ENCODE measurements at places on chromosomes 7 and 10.

GRCh38 chr10:75033399-75034130 lies 77.9 kb upstream of the SAMD8 start:
- DNase-seq, result no peak

GRCh38 chr10:4033341-4033896 lies 248.4 kb upstream of the KLF6 start:
- no peak for DNase-seq

DNA sequence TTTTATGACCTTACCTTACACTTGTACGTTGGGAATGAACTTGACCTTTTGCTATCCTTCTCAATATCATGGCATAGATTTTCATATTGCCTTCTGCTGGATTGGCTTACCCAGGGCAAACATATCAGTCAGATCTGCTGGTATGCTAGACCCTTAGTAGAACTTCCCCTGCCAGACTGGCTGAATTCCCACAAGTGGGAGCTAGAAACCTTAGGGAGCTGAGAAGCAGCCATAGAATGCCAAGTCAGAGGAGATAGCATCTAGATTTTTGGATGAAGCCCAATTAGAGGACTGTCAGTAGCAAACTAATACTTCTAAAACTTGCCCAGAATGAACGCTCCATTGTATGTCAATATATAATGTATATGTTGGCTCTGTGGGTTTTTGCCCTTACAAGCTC lies 385.0 kb downstream of the NXPH1 start:
- DNase-seq, result no peak

DNA sequence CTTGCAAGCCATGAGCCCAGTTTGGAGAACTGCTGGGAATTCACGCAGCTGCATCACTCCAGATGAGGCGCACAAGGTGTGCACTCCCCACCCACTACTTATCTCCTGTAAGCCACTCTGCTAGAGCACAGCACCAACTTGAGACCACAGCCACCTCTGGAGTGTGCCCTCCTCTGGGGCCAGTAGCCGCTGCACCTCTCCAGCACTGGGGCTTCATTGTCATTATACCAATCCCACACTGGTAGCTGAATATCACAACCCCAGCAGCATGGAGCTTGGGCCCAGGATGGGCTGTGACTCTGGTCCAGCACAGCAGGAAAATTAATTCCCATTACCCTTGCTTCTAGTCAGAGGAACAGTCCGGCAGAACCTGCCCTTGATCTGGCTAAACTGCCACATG lies 125.6 kb downstream of the LSM5 start:
- DNase-seq, result no peak

DNA sequence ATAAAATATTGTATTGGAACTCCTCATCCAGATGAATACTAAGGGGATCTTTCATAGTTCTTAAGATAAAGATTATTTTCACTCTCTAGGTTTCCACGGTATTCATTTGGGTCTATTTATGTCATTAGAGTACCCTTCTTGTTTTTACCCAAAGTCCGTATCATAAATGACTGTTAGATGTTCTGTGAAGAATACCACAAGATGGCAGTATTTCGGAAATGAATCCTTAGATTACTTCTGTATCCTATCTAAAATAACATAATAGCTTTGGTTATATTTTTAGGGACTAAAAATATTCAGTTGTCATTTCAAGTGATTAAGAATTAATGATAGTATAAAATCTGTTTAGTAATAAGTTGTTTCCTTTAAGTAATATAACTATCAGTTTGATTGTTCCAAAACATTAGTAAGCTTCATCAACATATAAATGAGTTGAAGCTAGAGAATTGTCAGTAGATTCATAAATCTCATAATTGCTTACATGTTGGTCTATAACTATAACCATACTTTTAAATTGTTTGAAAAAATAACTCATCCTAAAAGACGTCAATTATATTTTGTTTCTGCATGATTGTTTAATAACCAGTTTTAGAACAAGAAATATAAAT lies 337.5 kb upstream of the KCND2 start:
- DNase-seq, result no peak

DNA sequence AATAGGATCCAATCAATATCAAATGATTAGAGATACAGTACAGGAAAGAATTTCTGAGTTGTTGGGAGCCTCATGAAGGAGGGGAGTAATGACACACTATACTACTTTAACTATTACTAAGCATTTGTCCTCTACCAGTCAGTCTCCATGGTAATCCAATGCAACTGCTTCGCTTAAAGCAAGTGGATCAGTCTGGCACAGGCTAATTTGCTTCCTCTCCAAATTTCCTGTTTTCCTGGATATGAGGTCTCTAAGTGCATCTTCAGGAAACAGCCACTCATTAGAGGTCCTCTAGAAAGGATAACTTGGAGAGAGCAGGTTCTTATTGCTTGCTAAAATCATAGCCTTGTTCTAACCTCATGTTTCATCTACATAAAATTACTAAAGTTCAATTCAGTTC lies 8.4 kb upstream of the SEPTIN7 start:
- DNase-seq, result no peak

DNA sequence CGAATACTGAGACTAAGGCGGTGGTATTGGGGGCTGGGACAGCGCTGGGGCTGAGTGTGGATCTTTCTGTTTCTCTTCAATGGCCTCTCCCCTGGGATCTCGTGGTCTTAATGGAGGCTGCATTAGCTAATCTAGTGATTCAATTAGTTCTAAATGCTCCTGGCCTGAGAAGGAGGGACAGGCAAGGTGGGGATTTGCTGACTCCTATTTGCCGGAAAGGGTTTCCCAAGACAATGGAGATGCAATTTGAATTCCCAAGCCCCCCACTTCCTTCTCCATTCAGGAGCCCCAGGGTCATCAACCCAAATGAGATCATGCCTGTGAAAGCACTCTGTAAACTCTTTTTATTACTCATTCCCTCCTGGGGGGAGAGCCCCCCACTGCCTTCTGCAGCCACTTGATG lies 111.7 kb upstream of the PLXNA4 start:
- DNase-seq, result peak; percentile 22

GRCh38 chr7:34385384-34385783 lies 272.6 kb upstream of the NPSR1 start:
- DNase-seq, result no peak

DNA sequence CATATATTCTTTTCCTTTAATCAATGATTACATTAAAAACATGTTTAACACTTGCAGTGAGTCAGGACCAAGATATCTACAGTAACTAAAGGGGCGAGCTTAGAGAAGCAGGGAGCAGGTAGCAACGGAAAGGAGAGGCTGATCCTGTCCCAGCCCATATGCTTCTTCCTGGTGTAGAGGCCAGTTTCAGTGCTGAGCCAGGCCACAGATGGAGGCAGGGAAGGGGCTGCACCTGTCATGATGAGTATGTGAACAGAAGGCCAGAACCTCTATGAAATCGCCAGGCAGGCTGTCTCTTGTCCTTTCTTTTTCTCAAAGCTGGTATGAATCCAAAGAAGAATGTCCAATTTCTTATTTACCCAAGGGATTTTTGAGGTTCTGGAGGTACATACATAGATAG lies 16.3 kb downstream of the REEP3 start:
- DNase-seq, result peak; percentile 88

GRCh38 chr7:135445690-135446089 lies 64.2 kb downstream of the CNOT4 start:
- no peak for DNase-seq

DNA sequence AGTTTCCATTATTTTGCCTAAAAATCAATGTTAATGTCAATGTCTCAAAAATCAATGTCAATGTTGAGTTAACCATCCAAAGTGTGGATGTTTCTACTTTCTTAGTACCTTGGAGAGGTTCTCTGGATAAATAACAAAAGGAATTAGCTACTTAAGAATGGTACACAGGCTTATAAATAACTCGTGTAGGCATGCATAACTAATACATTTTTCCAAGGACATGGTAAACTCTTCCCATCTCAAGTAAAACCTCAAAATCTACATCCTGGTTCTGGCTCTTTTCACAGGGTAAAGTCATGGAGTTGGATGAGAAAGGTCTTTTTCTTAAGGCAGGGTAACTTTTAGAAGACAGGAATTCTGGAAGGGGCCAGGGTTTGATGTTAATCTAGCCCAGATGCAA lies 59.9 kb downstream of the CAV1 start:
- no peak for DNase-seq

DNA sequence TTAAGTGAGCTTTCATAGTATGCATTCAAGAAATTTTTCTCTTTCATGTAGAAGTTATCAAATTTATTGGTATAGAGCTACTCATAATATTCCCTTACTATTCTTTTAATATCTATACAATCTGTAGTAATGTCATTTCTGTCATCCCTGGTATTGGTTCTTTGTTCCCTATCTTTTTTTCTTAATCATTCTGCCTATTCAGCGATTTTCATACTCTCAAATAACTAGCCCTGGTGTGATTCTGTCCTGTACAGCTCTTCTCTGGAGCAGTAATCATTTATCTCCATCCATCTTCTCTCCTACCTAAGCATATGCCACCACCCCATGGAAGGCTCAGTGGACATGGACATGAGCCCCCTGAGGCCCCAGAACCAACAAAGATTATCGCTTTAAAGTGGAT lies 213.2 kb upstream of the NEBL start:
- no peak for DNase-seq

DNA sequence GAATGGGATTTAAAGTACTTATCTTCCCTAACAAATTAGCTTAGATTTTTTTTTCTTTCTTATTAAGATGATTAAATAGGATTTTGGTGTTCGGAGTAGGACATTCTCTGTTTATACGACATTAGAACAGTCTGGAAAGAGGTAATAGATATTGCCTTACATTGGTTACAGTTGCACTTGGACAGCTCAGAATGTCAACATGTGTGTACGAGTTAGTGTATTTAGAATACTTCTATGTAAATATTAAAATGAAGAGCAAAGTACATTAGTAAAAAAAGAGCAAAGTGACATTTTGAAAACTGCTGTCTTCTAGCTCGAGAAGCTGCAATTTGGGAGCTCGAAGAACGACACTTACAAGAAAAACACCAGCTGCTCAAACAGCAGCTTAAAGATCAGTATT lies 51.5 kb downstream of the SLK start:
- DNase-seq, result no peak

DNA sequence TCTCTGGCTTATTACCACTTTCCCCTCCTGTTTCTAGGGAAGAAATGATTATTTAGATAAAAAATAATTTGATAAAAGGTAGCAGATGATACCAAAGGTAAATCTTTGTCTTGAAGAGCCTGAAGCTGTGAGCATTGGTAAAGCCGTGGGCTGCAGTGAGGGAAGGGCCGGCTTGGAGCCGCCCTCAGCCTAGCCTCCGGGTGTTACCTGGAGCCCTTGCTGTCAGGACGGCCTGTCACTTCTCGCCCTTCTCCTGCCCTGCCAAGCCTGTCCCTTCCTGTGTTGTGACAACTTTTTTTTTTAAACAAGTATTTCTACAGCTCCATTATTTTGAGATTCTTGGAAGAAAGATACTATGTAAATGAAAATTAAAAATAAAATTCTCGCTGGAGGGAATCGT lies 7.0 kb downstream of the CUX1 start:
- no peak for DNase-seq

DNA sequence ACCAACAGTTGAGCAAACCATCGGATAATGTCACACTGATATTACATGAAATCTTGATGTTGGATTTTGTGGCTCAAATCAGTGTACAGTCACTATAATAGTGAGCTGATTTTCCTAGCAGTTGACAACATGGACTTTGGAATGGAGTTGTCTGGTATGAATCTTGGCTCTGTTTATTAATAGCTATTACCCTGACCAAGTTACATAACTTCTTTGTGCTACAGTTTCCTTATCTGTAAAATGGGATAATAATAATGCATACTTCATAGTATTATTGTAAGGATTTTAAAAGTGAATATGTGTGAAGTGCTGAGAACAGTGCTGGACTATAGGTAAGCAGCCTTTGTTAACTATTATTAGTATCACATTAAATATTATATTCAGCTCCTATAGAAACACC lies 26.1 kb upstream of the ANLN start:
- no peak for DNase-seq

- DNase-seq, result no peak
Measured at GRCh38 chr7:36497775-36498174, 108.1 kb downstream of the ANLN start.

DNA sequence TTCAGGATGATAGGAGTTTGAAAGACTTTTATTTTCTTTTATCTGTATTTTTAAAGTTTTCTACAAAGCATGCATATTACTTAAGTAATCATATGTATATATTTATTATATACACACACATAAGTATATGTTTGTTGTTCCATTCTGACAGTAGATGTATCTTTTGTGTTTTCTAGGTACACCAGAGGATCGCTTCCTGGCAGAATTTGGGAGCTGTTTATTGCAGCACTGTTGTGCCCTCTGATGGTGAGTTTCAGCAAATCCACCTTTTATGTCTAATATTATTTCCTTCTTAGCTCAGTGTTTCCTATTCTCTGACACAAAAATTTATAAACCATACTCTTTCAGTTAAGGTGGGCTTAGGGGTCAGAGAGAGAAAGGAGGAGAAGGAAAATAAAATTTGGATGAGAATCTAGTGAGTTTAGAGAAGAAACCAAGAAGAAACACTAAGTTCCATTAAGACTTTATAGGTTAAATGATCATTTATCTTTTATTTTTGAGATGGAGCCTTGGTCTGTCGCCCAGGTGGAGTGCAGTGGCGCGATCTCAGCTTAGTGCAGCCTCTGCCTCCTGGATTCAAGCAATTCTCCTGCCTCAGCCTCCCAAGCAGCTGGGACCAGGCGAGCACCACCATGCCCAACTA lies 59.2 kb upstream of the OIT3 start:
- DNase-seq, result peak; percentile 30

DNA sequence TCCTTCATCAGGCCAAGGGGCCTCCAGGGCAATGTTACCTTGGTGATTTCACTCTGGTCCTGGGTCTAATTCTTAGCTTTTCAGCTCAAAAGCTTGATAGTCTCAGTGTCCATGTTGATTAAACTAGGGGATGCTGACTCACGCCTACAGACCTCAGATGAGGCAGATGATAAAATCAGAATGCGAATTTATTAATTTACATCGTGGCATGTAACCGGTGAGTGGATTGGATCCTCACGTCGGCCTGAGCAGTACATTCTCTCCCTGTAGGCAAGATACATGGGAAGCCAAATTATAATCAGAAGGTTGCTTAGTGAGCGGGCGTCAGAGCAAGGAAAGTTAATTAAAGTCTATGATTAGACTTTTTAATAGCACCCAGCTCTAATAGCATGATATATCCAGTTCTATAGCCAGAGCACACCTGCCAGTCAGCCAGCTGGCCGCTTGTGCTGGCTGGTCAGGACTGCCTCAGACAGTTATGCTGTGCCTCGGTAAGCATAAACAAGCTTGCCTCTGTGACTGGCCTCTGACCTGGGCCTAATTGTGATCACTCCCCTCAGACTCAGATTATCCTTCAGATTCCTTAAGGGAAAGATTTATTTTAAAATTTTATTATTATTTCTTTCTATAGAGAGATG lies 20.2 kb upstream of the CPA5 start:
- DNase-seq, result no peak

- DNase-seq, result peak; percentile 79
Measured at GRCh38 chr10:91409869-91410637, at the start of gene HECTD2. TSS of gene HECTD2 (plus strand) at chr10:91410344. CDS start at chr10:91410439, 95 bp downstream.

DNA sequence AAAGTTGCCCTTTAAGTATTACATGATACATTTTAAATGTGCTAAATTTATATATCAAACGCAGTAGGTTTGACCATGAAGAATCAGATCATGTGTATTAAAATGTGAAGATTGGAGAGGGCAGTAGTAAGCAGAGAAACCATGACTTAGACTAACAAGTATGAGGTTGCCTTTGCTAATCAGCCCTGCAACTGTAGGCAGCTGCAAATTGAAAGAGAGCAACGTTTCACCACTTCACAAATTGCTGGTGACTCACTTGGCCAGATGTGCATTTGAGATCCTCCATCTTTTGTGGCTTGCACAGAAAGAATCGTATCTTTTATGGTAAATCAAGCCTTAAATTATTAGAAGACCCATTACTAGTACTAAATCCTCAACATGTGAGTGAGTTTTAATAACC lies 10.1 kb upstream of the SEMA3A start:
- DNase-seq, result no peak
